ENCODE measurements at places on chromosomes 5 and 9.

DNA sequence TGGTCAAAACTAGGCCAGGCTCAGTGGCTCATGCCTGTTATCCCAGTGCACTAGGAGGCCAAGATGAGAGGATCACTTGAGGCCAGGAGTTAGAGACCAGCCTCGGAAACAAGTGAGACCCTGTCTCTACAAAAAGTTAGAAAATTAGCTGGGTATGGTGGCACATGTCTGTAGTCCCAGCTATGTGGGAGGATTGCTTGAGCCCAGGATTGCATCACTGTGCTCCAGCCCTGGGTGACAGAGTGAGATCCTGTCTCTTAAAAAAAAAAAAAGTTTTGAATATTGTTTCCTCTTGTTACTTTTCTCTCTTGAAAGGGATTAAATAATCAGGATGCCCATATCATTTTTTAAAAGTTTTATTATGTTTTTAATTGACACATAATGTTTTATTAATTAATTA is 7.6 kb downstream of the ARHGEF37 start:
- no peaks in the 10 kb centered on the region for H3K36me3 ChIP-seq
- no peak overlapping the region for H3K4me3 ChIP-seq
- no peaks in the 10 kb centered on the region for H3K4me1 ChIP-seq

GRCh38 chr5:52844885-52845284 is 57.2 kb downstream of the ITGA1 start:
- no peak overlapping the region for H3K4me3 ChIP-seq
- no peak for DNase-seq
- no peaks in the 10 kb centered on the region for H3K27me3 ChIP-seq
- H3K4me1 ChIP-seq, result no peaks in the 10 kb centered on the region
- no peak overlapping the region for H3K27ac ChIP-seq

- no peak overlapping the region for H3K27ac ChIP-seq
- H3K36me3 ChIP-seq, result no peaks in the 10 kb centered on the region
- H3K27me3 ChIP-seq, result no peaks in the 10 kb centered on the region
- H3K4me1 ChIP-seq, result no peaks in the 10 kb centered on the region
- no peak for DNase-seq
Observed at GRCh38 chr9:17795744-17796143, 216.9 kb downstream of the SH3GL2 start.

DNA sequence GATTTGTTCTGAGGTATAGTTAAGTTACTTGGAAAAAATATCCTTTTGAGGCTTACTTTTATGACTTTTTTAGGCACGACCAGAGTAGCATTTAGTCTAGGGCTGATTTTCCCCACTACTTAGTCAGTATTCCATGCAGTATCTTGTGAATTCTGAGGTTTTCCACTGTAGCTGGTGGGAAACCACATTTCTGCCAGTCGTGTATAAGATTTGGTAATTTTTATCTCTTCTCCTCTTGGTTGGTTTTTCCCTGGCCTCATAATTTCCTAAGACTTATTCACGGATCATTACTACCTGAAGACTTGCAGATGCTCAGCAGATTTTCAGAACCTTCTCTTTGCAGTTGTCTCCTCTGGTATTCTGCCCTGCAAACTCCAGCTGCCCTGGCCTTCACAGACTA is 23.5 kb downstream of the MTREX start:
- no peak overlapping the region for H3K4me3 ChIP-seq
- H3K4me1 ChIP-seq, result peaks cover 4% of the 10 kb centered on the region
- no peak overlapping the region for H3K27ac ChIP-seq
- H3K27me3 ChIP-seq, result no peaks in the 10 kb centered on the region
- H3K36me3 ChIP-seq, result peaks cover 67% of the 10 kb centered on the region

DNA sequence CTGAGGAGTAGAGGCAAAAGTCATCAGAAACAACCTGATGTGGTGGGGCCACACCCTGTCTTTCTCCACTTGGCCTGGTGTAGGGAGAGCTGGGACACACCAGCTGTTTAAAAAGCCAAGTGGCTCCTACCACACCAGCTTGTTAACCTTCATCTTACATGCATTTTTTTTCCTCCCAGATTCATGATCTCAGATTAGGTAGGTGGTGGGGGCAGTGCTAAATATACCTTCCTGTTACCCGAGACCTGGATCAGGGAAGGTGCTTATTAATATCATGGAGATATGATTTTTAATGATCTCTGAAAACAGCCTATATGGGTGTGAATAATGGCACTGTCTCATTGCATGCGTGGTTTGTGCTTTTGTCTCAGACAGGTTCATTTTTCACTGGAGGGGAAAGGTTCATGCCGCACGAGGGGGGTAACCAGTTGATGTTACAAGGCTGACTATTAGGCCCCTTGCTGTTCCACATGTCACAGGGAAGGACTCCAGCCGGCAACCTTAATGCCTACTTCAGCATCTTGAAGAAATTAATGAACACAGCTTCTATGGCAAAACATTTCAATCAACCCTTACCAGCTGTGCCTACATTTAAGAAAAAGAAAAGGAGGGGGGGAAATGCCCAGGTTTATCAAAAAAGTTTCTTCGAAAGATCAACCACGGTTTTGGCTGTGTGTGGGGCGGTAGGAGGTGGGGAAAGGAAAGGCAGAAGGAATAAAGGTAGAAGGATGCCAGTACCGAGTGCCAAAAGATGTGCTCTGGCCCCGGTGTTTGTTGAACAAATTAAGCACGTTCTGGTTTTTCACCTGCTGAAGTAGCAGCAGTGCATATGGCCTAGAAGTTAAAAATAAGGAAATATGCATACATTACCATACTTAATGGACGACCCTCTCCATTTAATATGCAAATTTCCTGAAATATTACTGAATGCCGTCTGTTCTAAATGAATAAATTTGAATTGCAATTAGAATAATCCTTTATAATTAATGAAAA is 185.4 kb downstream of the EBF1 start:
- DNase-seq, result no peak
- no peaks in the 10 kb centered on the region for H3K4me1 ChIP-seq
- H3K4me3 ChIP-seq, result no peak overlapping the region
- H3K36me3 ChIP-seq, result no peaks in the 10 kb centered on the region
- no peak overlapping the region for H3K27ac ChIP-seq

- H3K4me3 ChIP-seq, result no peak overlapping the region
- H3K27ac ChIP-seq, result no peak overlapping the region
- H3K36me3 ChIP-seq, result no peaks in the 10 kb centered on the region
- peaks cover 3% of the 10 kb centered on the region for H3K27me3 ChIP-seq
Observed at GRCh38 chr9:76336027-76336426, 58.2 kb downstream of the RFK start.

DNA sequence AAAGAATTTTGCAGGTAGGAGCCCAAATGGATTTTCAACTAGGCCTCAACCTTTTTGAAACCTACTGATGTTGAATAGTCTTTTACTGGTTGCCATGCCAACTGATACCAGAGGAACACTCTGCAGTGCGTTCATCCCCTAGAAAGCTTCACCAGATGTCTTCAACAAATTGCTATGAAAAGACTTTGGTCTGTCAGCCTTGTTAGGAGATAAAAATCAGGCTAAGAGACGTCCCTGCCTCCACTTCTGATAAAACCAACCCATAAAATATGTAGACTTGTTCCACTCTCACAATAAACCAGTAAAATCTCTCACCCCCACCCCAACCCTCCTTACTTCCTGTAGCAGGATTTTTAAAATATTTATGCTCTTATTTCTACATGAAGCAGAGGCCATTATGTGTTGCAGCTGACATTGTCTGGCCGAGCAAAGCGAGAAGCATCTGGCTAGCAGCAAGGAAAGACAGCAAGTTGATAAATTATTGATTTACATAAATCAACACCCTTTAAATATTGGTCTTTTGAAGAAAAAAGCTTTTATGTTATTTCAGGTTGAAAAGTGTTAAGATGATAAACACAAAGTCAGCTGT is 428.7 kb downstream of the ISL1 start:
- H3K27me3 ChIP-seq, result no peaks in the 10 kb centered on the region
- H3K27ac ChIP-seq, result no peak overlapping the region
- no peak for DNase-seq
- H3K36me3 ChIP-seq, result no peaks in the 10 kb centered on the region
- no peaks in the 10 kb centered on the region for H3K4me1 ChIP-seq
- H3K4me3 ChIP-seq, result no peak overlapping the region

DNA sequence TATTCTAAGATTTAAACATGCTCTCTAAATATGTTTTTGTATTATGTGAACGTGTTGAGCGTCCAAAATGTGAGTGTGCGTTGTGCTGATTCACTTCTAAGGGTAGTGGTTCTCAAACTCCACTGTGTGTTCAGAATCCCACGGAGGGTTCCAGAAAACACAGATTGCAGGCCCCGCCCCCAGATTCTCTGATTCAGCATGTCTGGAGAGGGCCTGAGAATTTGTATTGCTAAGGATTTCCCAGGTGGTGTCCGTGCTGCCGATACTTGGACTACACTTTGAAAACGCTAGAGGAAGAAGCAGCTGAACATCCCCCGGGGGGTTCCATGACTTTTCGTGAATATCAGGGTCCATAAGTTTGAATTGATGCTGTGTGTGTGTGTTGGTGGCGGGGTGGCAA is 1043.2 kb upstream of the WWC1 start:
- DNase-seq, result no peak
- no peak overlapping the region for H3K4me3 ChIP-seq
- H3K27ac ChIP-seq, result no peak overlapping the region
- H3K27me3 ChIP-seq, result no peaks in the 10 kb centered on the region

- H3K4me1 ChIP-seq, result no peaks in the 10 kb centered on the region
- no peak overlapping the region for H3K4me3 ChIP-seq
- no peak overlapping the region for H3K27ac ChIP-seq
- no peaks in the 10 kb centered on the region for H3K27me3 ChIP-seq
- DNase-seq, result no peak
- no peaks in the 10 kb centered on the region for H3K36me3 ChIP-seq
Observed at GRCh38 chr9:76751001-76751400, 13.2 kb upstream of the PCA3 start.

GRCh38 chr5:173913686-173914321 is 25.7 kb downstream of the CPEB4 start:
- peaks cover 13% of the 10 kb centered on the region for H3K36me3 ChIP-seq
- no peaks in the 10 kb centered on the region for H3K27me3 ChIP-seq
